Stimulated activated CD8-positive, alpha-beta memory T cell treated with anti-CD3 and anti-CD28 coated beads, Interleukin-4, amount 100 ng/mL, for 1 hour (primary cell): ENCODE measurements at places on chromosomes 1 and 21.

- no peak for DNase-seq
Measured at GRCh38 chr21:39553331-39553730, 59.4 kb upstream of the B3GALT5 start.

- no peak for DNase-seq
Measured at GRCh38 chr1:226786550-226786949, 47.5 kb upstream of the ITPKB start.

DNA sequence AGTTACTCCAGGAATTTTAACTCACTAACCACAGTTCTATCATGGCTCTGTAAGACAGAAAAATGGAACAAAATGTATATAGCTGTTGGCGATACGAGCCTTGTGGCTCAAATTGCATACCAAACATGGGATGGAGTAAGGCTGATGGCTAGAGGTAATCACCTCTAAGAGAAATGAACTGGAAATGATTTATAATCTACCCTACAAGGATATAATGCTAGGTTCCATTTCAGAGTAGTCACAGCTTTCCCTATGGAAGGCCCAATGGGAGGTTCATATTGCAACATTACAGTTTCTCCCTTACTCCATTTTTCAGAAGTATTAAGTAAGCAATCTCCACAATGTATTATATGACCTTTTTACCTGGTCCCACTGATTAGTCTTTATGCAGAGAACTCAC is 61.6 kb downstream of the EDEM3 start:
- DNase-seq: no peak

GRCh38 chr1:39091845-39092645 is 65.9 kb downstream of the NDUFS5 start:
- DNase-seq: no peak

DNA sequence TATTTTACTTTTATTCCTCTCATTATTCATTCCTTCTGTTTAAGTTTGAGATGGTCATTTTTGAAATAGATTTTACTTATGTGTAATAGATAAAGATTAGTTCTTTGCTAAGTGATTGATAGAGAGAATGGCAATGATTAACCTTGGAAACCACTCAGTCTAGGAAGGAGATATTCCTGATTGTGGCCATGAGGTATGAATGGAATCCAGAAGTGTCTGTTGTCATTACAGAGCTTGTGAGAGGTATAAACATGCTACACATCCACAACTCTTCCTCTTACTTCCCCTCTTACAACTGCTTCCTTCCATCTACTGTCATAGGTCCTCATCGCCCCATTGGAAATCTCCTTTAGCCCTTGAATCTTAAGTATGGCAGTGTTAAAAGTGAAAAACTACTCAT is 988.8 kb upstream of the B3GALT2 start:
- DNase-seq: no peak

- DNase-seq: no peak
Measured at GRCh38 chr21:38909929-38910328, 104.2 kb downstream of the ETS2 start.

DNA sequence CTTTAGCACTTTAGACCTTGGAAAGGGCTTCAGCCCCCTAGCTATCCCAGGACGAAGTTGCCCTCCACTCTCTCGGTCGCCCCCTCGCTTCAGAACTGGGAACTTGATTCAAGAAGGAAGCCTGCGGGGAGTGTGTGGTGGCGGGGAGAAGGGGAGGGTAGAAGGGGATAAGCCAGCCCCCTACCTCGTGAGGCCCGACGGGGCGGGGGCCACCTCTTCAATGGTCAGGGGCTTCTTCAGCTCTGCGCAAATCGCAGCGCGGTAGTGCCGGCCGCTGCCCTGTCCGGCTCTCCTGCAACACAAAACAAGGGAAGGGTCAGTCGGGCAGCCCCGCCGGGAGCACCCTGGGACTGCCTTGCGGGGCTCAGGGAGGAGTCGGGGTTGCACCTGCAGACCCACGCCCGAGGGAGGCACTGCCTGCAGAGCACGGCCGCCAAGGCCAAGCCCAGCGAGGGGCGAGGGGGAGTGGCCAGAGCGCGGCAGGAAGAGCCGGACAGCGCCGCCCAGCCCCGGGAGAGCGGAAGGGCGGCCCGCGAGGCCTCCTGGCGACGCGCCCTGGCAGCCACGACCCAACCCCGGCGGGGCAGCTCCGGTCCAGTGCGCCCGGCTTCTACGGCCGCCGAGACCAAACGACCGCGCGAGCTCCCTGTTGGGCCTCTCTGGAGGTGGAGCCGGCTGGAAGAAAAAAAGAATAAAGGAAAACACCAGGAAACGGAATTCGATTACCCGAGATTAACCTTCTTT is 56.2 kb upstream of the RASAL2 start:
- no peak for DNase-seq

DNA sequence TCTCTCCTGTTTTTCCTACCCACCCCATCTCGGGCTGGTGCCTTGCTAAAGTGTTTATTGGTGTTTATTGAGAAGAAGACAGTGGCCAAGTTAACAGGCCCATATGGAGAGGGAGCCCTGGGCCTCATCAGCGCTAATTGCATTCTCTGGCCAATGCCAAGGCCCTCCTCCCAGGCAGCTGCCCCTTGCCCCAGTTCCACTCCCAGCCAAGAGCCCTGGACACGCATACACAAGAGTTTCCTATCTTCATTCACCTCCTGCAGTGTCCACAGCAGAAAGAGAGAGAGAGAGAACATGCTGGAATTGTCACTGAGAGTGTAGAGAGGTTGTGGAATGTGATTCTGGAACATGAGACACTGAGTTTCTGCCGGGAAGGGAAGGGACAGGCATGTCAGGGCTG is 25.4 kb upstream of the VWA5B1 start:
- DNase-seq: no peak

DNA sequence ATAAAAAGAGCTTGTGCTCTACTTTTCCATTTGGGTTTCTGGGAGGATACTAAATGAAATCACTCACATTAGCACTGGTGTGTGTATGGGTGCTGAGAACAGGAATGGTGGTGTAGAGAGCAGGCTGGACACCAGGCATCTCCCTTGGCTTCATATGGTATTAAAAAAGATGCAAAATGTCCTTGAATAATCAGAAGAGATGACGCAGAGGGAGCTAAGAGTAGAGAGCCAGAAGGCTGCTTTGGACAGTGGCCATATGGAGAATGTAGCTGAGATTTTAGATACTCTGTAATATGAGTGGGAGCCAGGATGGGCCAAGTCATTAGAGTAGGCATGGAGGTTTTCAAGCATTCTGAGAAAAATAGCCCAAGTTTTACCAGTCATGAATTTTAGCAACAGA is 112.3 kb upstream of the ZRANB2 start:
- no peak for DNase-seq

GRCh38 chr1:153342178-153342577 is 6.5 kb downstream of the PGLYRP4 start:
- no peak for DNase-seq

- DNase-seq: no peak
Measured at GRCh38 chr1:217494767-217495166, 136.1 kb downstream of the GPATCH2 start.

GRCh38 chr1:26630634-26631033 is 65.2 kb upstream of the ARID1A start:
- DNase-seq: no peak

GRCh38 chr1:147904726-147905125 is 2.1 kb downstream of the GJA8 start:
- DNase-seq: no peak
